ENCODE measurements at places on chromosomes 1 and 21.

DNA sequence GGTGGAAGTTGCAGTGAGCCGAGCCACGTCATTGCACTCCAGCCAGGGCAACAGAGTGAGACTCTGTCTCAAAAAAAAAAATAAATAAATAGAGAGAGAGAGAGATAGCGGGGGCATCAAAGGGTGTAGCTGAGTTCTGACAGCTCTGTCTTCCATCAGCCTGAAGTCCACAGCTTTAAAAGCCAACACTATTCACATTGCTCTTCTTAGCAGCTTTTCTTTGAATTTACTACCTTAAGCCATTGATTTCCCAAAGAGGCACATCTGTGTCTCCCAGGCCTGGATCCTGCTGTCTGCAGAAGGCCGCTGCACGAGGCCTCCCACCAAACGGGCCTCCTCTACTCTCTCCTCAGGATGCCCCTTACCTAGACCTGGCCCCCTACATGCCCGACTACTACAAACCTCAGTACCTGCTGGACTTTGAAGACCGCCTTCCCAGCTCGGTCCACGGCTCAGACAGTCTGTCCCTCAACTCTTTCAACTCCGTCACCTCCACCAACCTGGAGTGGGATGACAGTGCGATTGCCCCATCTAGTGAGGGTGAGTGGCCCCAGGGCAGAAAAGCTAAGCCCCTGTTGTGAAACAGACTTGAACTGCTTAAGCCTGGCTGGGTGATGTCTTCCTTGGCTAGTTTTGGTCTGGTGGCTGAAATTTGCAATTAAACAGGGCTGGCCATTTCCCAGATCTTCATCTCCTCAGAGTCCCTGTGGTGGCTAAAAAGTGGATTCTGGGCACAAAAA, 16.5 kb upstream of the SLC25A34 start:
- DNase-seq: no peak

DNA sequence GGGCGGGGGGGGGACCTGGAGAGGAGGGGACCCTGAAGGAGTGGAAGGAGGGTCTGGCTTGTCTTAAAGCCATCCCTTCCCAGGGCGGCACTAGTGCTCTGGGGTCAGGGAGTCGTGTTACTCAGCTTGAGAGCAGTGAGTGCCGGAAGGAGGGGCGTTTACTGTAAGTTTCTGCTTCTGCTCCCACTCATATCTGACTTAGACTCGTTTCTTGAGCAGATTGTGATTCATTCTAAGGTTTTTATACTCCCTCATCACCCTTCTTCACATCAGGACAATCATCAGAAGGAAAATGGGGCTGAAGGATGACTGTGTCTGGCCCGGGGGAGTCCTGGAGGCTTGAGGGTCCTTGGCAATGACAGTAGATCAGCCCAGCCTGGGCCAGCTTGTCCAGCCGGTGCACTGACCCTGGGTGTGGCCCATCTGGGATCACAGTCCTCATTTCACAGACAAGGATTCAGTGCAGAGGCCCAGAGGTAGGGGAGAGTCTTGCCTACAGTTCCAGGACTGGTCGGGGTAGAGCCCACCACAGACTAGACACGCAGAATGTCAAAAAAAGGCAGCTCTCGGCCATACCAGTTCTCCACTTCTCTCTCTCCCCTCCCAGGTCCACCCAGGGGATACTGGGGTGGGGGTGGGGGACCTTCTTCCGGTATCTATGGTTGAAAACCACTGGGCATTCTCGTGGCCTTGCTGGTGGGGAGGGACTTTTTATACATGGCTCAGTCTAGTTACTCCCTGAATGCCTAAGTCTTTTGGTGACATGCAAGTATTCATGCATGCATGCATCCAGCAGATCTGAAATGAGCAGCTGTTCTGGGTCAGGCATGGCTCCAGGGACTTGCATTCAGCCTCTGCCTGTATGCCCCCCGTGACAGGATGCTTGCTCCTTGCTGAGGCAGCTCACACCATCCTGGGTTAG, 5.1 kb downstream of the TNFRSF8 start:
- no peak for DNase-seq

DNA sequence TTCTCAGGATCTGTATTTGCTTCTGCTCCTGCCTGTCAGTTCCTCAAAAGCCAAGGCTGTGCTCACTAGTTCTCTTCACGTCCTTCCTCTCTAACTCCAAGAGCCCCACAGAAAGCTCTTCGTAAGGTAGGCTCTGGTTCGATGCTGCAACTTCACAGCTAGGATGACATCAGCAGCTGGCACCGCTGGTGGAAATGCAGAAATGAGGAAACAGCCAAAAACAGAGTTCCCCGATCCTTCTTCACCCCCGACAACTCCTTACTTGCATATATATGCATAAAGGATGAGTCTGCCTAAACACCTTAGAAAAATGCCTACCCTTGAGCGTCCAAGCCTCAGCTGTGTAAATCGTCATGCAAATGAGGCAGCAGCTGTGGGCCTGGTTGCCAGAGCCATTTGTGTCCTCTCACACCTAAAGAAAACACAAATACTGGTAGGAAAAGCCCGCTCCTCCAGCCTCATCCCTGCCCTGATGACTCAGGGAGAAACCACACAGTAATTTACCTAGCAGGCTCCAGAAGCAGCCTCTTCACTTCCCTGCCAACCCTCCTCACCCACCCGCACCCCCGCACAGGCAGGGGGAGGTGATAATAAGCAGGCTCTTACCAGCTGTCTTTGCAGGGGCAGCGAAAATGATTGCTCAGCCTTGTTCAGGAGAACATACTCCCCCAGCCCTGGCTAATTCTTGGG, 28.2 kb downstream of the BATF3 start:
- no peak for DNase-seq

DNA sequence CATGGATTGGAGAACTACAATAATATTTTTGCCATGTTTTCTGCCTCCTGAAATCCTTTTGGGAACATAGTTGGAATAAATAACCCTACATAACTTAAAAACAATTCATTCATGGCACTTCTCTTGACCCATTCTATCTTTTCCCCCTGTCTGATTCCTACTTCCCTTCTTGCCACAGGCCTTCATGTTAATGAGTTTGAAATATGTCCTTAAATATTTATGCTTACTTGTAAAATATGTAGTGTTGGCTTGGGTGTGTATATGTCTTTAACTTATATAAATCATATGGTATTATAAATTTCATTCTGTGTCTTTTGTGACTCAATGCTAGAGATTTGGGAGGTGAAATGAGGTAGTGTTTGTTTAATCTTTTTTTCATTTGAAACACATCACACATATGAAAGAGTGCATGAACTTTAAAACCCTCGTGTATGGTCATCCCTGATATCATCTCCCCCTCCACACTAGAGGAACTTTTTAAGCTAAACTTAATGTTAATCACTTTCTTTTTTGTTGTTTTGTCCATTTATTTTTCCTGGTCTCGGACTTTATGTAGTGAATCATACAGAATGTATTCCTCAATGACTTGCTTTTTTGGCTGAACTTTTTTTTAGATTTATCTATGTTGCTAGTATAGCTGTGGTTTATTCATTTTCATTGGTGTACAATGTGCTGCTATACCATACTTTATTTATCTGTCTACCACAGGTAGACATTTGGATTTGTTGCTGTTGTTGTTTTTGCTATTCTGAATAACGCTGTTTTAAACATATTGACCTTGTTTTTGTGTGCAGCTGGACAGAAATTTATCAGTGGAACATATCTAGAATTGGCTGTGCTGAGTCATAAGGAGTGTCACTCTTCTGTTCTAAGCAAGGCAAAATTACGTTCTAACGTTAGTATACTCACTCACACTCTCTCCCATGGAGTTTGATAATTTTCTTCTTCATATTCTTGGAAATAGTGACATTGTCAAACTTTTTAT, 441.6 kb downstream of the PLPP3 start:
- DNase-seq: no peak

GRCh38 chr1:11749203-11749689, 12.7 kb upstream of the C1orf167 start:
- no peak for DNase-seq

DNA sequence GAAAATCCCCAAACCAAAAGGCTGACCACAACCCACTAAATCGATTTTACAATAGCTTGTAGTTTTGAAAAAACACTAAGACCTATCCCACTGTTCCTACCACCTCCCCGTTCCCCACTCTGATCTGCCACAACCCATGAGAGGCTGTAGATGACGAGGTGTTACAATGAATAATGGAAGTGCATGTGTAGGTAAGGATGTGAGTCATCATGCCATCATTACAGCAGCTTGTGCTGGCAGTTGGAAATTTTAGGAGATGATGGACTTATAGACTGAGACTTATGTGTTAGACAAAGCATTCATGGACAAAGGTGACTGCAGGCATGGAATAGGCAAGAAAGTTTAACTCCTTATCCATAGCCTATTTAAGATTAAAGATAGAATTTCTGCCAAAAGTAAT, 184.7 kb upstream of the CACYBP start:
- no peak for DNase-seq

DNA sequence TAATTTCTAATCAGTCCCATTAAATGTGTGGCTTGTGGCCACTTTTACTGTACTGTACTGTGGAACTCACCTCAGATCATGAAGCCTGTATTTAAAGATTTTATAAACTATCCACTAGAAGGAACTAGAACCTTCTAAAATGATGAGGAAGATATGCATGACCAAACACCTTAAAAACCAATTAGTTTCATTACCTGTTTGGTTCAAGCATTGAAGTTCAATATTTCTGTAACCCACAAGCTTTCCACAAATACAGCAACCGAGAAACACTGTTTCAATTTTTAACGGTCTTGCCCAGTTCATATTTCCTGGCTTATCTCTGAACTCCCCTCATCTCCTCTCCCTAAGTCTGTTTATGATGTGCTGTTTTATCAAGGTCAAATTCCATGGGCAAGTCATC, 264.3 kb upstream of the PLD5 start:
- no peak for DNase-seq

DNA sequence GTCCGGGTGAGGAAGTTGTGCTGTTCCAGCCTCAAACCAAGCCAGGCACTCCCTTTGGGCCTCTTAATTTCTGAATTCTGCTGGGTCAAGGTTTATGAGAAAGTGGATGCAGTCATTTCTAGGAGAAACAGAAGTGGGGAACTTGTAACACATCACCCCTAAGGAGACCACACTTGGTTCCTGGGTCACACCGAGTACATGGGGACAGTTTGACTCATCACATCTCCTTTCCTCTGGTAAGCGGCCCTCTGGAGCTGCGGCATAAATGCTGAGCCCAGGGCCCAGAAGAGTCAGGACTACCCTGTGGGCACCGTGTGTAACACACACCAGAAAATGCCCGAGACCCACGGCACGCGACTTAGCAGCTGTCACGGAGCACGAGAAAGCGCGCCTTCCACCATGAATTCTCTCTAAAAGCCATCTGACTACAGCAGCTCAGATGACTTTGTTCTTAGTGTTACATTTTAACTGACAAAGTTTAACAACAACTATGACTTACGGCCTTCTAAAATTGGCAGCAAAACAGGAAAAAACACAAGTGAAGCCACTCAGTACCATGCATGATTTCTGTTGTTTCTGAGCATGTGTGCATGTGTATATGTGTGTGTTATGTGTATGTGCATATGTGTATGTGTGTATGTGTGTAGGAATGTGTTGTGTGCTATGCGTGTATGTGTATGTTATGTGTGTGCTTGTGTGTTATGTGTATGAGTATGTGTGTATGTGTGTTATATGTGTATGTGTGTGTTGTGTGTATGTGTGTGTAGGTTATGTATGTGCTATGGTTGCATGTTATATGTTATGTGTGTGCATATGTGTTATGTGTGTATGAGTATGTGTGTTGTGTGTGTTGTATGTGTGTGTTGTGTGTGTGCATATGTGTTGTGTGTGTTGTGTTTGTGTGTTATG, 50.8 kb downstream of the TOMM20 start:
- DNase-seq: no peak

- no peak for DNase-seq
Observed at GRCh38 chr1:214920337-214920736, 162.2 kb upstream of the KCNK2 start.

- DNase-seq: no peak
Observed at GRCh38 chr1:23558872-23559135, 497 bp downstream of the ID3 start.

- DNase-seq: no peak
Observed at GRCh38 chr1:230661976-230662375, 19.7 kb downstream of the COG2 start.

- DNase-seq: no peak
Observed at GRCh38 chr1:11948822-11949458, 14.4 kb downstream of the PLOD1 start.

DNA sequence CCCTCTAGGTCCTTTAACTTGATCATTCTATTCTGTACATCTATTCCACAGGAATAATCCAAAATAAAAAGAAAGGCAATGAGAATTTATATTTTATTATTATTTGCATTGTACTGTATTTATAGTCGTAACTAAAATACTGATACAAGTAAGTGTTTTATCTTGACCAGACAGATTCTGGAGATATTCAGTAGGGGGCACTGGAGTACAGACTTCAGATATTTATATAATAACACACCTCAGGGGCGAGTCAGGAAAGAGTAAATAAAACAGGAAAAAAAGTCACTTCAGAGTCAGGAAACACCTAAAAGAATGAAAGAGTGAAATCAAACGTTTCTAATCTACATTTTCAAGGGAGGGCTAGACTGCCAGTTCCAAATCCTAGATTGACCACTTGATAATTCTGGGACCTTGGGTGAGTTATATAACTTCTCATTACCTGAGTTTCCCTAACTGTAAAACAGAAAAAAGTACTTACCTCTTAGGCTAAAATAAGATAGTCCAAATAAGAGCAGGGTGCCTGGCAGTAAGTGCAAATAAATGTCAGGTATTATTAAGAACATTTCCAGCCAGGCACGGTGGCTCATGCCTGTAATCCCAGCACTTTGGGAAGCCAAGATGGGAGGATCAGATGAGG, 31.1 kb upstream of the MTF1 start:
- no peak for DNase-seq
